ENCODE measurements at places on chromosomes 11 and 22.

- peak; percentile 78 for DNase-seq
Observed at GRCh38 chr22:33328789-33329296, 270.7 kb upstream of the SYN3 start.

DNA sequence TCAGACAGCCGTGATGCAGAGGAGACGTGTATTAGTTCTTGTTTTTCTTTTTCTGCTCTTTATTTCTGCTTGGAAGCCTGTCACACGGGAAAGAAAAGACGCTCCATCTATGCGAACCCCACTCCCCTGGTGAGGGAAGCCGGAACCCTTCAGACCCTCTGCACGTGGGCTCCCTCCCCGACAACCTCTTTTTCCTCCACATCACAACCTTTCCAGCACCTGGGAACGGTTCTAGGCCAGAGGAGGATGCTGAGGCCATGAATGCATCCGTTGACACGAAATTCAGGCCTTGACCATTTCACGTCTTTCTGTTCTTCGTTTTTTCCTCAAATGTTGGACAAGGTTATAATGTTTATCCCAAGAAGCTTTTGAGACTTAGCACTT, 85.3 kb upstream of the WNT7B start:
- no peak for DNase-seq

DNA sequence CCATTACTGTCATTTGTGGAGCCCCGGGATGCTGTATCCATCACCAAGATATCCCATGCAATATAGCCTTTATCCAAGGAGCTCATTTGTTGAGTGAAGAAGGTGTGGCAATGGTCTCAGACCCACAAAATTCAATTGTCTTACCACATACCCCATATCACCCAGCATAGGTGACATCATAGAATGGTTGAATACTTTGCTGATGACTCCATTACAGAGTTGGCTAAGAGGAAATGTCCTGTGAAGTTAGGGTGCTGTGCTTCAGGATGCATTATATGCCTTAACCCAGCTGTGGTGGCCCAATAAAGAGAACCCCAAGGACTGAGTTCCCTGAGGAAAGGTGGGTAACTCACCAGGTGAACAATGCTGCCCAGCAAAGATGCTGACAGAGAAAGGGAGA, 113.7 kb downstream of the EFCAB6 start:
- peak; percentile 4 for DNase-seq

- no peak for DNase-seq
Observed at GRCh38 chr11:110075847-110076208, 17.4 kb upstream of the ZC3H12C start.

GRCh38 chr22:31602259-31602952, 59.6 kb downstream of the PISD start:
- DNase-seq, result peak; percentile 90

- no peak for DNase-seq
Observed at GRCh38 chr11:71086687-71087258, 165.6 kb downstream of the SHANK2 start.

DNA sequence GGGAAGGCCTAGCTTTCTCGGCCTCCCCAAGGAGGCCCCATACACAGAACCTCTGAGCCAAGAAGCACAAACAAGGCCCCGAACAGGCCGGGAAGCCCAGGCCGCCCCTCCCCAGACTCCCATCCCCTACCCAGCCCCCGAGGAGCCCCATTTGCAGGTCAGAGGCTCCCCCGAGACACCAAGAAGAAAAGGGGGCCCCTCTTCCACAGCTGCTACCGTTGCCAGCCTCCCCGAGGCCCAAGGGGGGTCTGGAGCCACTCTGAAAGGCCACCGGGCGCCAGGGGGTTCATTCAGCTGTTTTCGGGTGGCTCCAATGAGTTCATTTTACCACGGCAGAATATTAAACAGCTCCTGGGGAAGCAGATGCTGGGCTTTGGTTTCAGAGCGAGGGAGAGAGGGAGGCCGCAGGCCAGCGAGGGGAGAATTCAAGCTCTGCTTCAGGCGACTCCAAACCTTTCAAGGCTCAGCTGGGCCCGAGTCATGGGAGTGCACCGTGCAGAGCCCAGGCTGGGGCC, 28.5 kb downstream of the MN1 start:
- DNase-seq, result no peak

- no peak for DNase-seq
Observed at GRCh38 chr11:46917762-46918082, 628 bp downstream of the LRP4 start.

Data from fibroblast of skin of back (primary cell).